Trophoblast cell (in vitro differentiated cells and primary cell): ENCODE measurements at places on chromosomes 2 and 18.

GRCh38 chr2:206245265-206245672 lies 29.2 kb upstream of the ZDBF2 start:
- no peak overlapping the region for H3K4me3 ChIP-seq
- H3K27ac ChIP-seq, result no peak overlapping the region
- no peaks in the 10 kb centered on the region for H3K36me3 ChIP-seq
- H3K27me3 ChIP-seq, result no peaks in the 10 kb centered on the region
- H3K4me1 ChIP-seq, result no peaks in the 10 kb centered on the region
- DNase-seq, result peak; percentile 67

DNA sequence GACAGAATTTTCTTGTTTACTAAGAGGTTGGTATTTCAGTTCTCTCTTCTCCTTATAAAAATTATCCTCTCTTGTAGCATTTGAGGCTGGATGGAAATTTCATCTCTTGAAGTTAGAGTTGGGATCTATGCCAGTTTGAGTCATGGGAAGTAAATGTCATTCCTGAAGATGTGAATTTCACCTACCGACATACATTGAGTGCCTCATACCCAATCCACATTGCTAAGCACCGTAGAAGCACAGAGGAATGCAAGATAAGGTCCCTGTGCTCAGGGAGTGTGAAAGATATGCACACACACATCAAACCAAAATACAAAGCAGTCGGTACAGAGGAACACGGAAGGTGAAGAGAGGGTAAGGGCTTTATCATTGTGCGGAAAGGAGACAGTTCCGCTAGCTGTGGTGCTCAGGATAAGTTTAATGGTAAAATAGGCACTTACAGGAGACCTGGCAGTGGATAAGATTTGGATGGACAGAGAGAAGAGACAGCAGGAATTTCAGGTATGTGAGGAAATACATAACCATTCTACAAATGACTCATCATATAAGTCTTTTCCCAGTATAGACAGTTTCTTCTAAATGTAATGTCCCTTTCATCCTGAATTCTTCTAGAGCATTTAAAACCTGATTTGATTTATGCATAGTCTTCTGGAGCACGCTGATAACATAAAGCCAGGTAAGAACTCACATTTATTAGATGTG lies 205.3 kb upstream of the ST6GAL2 start:
- peaks cover 8% of the 10 kb centered on the region for H3K4me1 ChIP-seq
- no peak overlapping the region for H3K27ac ChIP-seq

DNA sequence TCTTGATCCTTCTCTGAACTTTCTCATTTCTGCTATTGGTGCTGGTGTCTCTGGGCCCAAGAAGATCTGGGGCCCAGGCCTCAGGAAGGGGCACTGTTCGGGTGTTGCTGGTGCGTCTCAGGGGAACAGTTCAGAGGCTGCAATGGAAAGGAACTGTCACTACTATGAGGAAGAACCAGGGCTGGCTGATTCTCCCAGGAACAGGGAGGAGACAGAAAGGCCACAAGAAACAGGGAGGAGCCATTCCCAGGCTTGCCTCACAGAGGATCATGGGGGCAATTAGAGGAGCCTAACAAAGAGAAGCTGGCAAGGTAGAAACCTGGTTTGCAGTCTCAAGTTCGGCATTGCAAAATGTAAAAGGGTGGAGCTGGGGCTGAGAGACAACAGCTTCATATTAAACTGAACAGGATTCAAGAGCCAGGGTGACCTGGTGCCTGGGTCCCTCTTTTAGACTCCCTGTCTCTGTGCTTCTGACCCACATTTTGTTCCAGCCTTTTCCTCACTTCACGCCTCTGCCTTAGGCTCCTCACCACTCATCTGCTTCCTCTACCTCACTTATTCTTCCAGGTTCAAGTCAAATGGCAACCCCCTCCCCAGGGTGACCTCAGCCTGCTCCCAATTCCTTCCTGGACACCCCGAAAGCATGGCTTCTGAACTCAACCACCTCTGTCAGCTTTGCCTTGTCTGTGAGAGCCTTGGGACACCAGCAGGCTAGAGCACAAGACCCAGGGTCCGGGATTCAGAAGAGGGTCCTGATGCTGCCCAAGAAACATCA lies 58.4 kb downstream of the GYPC start:
- no peaks in the 10 kb centered on the region for H3K27me3 ChIP-seq
- H3K36me3 ChIP-seq, result no peaks in the 10 kb centered on the region
- no peak overlapping the region for H3K27ac ChIP-seq
- no peaks in the 10 kb centered on the region for H3K4me1 ChIP-seq
- no peak overlapping the region for H3K4me3 ChIP-seq

- H3K36me3 ChIP-seq, result no peaks in the 10 kb centered on the region
- H3K4me1 ChIP-seq, result no peaks in the 10 kb centered on the region
- DNase-seq, result no peak
Observed at GRCh38 chr2:141207036-141207385, 923.8 kb downstream of the LRP1B start.

DNA sequence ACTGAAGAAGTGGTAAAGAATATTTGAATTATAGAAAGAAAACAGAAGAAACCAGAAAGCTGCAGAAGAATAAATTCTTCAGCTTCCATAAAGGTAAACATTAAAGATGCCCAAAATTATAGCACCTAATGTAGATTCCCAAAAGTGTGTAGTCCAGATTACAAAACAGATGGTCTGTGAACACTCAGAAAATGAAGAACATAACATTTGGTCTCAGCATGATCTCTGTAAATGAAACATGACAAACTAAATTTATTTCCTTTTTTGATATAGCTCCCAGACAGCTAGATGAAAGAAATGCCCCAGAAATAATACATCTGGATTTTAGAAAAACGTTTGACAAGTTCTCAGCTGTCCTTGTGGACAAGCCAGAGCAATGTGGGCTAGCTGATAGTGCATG lies 794.2 kb upstream of the NXPH2 start:
- H3K36me3 ChIP-seq, result no peaks in the 10 kb centered on the region
- DNase-seq, result no peak
- no peaks in the 10 kb centered on the region for H3K4me1 ChIP-seq
- H3K27me3 ChIP-seq, result no peaks in the 10 kb centered on the region
- H3K27ac ChIP-seq, result no peak overlapping the region

GRCh38 chr2:173854840-173855239 lies 110.3 kb downstream of the SP3 start:
- H3K36me3 ChIP-seq, result no peaks in the 10 kb centered on the region
- no peak overlapping the region for H3K27ac ChIP-seq
- H3K27me3 ChIP-seq, result no peaks in the 10 kb centered on the region
- DNase-seq, result no peak
- H3K4me3 ChIP-seq, result no peak overlapping the region
- H3K4me1 ChIP-seq, result no peaks in the 10 kb centered on the region
